Activated CD4-positive, CD25-positive, alpha-beta regulatory T cell treated with anti-CD3 and anti-CD28 coated beads, Interleukin-2, amount 50 U/mL, for 16 hours (primary cell): ENCODE measurements at places on chromosomes 2 and 18.

DNA sequence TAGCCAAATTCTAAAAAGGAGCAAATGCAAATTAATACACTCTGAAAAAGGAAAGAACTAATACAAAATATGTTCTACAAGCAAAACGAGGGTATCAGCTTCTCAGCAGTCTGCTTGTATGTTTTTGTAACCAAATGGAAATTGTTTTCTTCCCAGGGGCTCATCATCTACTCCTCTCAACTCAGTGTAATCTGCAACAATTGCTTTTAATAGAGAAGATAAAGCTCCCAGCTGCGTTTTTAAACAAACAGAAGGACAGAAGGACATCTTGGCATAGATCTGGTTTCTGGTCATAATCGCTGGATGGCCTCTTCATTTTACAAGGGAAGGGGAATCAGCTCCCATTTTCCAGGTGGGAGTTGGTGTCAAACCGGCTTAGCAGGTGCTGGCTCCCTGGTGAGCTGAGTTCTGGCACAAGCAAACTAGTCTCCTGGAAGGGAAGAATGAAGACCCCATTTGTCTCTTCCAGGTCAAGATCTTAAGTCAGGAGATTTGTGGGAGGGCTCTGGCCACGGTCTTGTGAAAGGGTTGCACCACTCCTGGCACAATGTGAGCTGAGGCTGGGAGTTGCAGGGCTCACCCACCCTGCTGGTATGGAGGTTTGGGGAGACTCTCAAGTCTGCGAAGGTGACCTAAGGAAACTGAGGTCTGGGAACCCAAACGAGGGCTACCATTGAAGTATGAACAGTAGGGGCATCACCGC is 41.6 kb downstream of the NPPC start:
- DNase-seq, result no peak

- DNase-seq, result no peak
Observed at GRCh38 chr2:157662401-157662800, 33.7 kb upstream of the ACVR1C start.

- DNase-seq, result no peak
Observed at GRCh38 chr18:11379660-11380059, 229.7 kb upstream of the SLC35G4 start.

DNA sequence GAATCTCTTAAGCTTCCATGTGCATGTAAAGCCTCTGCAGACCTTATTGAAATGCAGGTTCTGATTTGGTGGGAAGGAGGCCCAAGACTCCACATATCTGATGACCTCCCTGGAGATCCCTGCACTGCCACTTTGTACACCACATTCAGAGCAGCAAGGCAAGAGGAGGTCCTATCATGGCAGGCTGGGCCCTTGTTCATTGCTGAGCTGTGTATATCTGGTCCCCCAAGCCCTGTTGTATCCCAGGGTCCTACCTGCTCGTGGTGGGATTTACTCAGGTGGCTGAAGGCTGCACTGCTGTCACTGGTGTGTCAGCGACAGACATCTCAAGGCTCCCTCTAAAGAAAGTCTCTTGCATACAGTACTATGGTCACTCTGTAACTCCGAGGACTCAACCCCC is 114.2 kb downstream of the ST6GAL2 start:
- DNase-seq, result no peak

GRCh38 chr18:31252522-31252921 is 65.4 kb upstream of the DSG1 start:
- DNase-seq, result no peak

DNA sequence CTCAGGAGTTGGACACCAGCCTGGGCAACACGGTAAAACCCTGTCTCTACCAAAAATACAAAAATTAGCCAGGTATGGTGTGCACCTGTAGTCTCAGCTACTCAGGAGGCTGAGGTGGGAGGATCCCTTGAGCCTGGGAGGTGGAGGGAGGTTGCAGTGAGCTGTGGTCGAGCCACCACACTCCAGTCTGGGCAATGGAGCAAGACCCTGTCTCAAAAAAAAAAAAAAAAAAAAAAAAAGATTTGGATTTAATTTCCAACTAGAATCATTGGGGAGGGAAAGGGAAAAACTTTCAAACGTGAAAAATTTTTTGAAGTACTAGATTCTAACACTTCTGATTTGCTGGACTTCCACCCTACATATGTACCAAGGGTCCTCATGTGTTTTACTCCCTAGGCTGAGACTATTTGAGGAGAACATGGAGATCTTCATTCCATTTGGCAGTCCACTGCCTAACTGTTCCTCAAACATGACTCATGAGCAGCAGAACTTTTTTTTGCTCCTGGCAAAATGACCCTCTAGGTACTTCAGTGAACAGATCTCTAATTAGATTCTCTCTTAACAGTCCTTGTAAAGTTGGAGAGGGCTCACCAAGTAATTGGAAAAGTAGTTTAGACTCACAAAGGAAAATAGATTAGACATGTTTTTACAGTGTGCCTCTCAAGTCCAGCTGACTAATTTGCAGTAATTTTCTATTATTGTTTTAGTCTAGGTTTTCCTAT is 267.6 kb downstream of the METTL4 start:
- no peak for DNase-seq

DNA sequence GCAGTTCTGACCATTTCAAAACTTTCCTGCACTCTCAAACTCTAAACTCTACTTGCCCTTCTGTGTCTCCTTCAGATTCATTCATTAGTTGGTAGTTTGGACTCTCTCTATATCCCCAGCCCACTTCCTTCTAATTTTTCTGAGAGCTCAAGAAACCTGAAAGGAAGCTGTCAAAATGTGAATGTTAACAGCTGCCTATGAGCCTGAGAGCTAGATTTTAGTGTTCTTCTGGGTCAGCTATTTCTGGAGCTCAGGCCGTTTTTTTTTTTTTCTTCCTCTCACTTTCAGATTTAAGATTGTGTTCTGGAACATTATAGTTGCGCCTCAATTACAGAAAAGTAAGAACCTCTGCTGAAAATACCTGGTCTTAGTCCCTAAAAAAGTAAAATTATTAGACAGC is 73.1 kb downstream of the RTN4 start:
- no peak for DNase-seq

- no peak for DNase-seq
Observed at GRCh38 chr2:160388464-160389263, 104.9 kb downstream of the RBMS1 start.

GRCh38 chr2:227829337-227829736 is 15.7 kb downstream of the CCL20 start:
- no peak for DNase-seq

- DNase-seq, result no peak
Observed at GRCh38 chr2:72134408-72134996, 13.2 kb downstream of the CYP26B1 start.

- DNase-seq, result no peak
Observed at GRCh38 chr2:152755029-152755428, 36.6 kb downstream of the ARL6IP6 start.

GRCh38 chr2:45852450-45853150 is 201.1 kb downstream of the PRKCE start:
- no peak for DNase-seq

DNA sequence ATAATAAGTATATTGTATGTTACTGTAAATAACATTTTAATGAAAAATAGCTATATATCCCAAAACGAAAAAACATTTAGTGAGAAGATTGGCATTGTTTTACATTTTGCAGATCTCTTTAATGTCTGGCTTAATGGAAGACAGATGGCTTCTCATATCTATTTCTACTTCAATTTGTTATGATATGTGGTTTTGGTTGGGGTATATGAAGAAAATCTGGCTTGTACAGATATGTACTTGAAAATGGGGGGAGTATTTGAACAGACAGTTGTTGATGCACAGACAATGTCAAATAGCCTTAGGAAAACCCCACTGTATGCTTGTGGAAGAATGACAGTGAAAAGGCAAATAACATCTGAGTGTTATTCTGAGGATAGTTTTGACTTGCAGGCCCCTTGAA is 23.6 kb upstream of the GMCL1 start:
- no peak for DNase-seq

DNA sequence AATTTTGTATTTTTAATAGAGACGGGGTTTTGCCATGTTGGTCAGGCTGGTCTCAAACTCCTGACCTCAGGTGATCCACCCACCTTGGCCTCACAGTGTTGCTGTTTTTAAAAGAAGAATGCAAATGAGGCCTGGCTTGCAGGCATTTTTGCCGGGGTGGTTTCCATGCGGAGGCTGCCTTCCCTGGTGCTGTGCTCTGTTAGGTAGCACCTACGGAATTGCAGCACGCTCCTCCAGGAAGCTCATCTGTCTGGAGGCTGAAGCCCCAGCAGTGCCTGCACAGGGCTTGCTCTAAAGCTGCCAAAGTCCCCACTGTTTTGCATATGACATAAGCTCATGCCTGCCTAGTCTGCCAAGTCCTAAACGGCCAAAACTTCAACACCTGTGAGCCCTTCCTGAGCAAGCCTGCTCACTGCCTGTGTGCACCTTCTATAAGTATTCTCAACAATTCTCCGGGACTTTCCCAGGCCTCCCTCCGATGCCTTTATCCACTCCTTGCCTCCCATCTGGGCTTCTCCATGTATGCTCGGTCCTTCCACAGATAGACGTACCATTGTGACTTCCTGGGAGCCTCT is 551.3 kb upstream of the RAB6C start:
- no peak for DNase-seq

- no peak for DNase-seq
Observed at GRCh38 chr18:56570978-56571377, 67.4 kb downstream of the TXNL1 start.

DNA sequence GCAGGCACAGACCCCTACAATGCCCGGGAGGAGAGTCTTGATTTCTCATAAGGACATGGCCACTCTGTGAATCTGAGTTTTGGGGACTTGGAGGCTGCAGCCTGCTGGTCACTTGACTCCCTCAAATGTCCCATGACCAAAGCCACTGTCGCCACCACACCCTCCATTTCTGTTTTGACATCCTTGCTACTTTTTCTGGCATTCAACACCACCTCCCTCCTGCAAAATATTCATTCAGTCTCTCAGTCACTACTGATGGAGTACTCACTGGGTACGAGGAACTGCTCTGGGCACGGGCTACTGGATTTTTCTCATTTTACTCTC is 208.6 kb upstream of the HAAO start:
- no peak for DNase-seq

GRCh38 chr2:233997707-233998106 is 52.8 kb upstream of the SPP2 start:
- no peak for DNase-seq

- no peak for DNase-seq
Observed at GRCh38 chr2:197994751-197995150, 190.4 kb downstream of the PLCL1 start.

DNA sequence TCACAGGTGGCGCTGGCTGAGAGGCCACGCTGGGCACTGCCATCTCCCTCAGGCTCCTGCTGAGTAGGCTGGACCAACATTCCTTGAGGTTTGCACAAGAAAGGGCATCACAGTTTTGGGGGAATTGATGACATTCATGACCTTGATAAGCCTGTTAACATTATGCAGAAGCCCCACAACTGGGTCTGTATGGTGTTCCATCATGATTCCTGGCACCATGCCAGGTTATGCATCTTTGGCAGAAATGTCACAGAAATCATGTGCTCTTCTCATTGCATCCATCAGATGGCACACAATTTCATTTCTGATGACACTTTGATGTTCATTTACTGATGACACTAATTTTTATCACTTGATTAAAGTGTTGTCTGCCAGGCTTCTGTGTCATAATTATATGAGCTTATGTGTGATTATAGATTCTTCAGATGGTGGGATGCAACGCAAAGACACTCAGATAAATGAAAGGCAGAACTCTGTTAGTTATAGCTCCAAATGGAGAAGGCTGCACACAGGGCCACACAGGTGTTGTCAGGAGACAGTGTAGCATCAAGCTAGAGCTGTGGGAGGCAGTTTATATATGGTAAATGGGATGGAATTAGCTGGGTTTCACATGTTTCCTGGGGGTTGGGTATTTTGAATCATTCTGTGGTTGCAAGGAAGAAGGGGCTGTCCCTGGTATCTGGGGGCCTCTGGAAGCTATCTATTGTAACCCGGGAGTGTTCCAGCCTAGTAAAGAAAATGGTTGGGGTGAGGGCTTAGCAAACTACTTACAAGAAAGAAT is 191.3 kb downstream of the SLC39A10 start:
- no peak for DNase-seq

DNA sequence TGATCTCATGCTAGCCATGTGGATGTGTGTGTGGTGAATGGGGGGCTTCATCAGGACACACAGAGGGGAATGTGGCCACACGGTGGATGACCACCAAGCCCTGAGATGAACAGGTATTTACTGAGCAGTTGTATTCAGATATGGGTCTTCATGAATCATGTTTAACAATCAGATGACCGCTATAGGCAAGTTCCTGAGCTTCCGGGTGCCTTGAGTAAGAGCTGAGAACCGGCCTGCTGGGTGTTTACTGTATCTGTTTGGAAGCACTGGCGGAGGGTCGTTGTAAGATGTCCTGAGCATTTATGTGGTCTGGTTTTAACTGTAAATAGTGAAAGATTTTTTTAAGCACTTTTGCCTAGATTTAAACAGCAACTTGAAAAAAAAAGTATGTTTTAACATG is 43.9 kb downstream of the BOLA3 start:
- no peak for DNase-seq

DNA sequence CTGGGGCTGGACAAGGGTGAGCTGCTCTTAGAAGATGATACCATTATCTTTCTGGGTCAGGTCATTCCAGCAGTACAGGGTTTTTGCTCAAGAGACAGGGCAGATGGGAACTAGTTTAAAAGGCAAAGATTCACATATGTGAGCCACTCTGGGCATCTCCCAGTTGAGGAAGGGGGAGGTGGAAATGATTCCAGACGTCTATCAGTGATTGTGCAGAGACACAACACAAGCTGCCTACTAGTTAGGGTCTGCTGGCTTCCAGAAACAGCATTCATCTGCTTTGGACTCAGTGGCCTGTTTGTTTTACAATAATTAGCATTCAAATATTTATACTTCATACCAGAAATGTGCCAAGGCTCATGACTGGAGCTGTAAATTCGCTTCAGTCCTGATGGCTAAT is 32.3 kb downstream of the ST6GAL2 start:
- DNase-seq, result no peak

- DNase-seq, result no peak
Observed at GRCh38 chr2:156380117-156380645, 47.7 kb upstream of the NR4A2 start.

DNA sequence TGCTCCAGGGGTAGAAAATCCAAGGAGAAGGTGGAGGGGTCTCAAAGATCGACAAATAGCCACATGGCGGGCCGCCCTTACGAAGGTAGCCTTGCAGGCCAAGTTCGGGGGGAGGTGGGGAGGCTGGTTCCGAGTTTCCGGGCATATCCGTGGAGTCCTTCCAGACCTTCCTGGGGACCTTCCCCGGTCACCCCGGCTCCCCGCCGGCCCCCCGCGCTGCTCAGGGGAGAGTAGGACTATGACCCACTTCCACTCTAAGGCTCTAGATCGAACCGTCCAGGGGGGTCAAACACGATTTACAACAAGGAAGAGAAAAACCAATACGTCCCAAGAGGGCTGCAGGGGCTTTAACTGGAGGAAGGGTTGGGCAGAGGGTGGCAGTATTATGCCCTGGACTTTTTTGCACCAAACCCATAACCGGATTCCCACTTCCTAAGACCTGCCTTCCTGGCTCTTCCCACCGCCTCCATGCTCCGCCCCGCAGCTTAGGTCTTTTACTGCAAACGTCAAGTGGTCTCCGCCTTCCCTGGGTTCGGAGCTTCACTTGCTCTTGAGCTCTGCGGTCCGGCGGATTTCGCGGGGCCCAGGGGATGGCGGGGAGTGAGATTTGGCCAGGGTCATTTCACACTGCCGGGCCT is 779 bp upstream of the LYPD6 start:
- no peak for DNase-seq
